ENCODE measurements at places on chromosomes 12 and 14.
A peak's percentile ranks its signal among the peaks of the same experiment; 100 is the strongest.

- no peak for DNase-seq
These were observed 146.0 kb upstream of the PLEKHG7 start for GRCh38 chr12:92556637-92557421.

DNA sequence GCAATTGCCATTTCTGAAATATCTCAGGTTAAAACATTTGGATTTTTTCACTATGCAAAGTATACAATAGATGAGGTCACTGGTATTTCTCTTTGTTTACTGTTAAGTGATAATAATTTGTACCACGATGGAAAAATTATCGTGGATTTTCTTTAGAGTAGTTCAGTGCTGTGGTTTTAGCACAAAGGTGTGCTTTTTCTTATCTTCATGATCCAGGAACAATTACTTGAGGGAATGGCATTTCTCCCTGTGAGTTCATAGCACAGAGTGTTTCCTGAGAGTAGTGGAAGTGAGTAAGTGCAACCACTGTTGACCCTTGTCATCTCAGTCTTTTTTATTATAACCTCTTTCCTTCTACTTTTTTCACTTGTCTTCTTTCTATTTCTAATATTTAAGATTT, 86.8 kb downstream of the FGD4 start:
- DNase-seq = no peak

DNA sequence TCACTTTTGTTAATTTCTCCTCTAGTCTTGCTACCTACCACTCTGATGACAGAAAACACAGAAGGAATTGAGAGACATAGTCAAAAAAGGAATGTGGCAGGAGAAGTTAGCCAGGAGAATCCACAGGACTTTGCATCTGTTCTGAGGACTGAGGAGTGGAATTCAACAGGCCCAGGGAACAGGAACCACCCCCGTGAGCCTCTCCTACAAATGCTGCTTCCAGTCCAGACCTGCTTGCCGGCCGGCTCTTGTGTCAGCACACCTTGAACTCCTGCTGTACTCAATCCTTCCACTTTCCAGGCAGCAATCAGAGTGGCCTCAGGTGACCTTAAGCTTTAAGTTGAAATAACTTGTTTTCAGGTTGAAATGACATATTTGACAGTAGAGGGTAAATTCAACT, 903.1 kb downstream of the BCL11B start:
- DNase-seq = no peak

DNA sequence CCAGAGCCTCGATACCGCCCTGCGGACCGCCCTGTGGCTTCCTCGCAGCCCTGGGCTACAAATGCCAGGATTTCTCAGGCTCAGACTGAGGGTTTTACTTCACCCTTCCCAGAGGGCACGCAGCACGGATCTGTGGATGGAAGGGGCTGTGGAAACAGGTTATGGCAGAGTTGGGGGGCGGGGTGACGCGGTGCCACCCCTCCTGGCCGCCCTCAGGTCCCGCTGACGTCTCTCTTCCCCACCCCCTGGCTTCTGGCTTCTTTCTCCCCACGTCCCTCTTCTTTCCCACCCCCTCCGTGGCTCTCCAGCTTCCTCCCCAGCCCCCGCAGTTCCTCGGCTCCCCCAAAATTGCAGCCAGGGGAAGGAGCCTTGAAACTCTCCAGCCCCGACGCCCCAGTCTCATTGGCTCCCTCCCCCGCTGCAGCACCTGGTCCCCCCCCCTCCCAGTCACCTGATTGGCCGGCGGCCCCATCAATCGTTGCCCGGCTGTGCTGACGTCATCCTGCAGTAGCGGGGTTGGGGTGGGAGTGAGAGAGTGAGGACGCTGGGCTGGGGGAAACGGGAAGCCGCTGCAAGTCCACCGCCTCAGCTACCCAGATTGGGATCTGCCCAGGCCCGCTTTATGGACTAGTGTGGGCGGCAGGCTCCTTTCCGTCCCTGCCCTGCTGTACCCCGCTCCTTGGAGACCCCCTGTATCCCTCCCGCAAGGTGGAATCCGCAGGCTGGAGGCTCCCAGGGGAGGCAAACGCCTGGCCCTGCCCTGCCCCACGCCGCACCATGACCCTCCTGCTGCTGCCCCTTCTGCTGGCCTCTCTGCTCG, at the start of gene CLSTN3:
TSS of gene CLSTN3 (plus strand) at position 500 of the 820 bp plus-strand sequence. CDS start at position 778, 278 bp downstream.
- peak; percentile 50 for DNase-seq

GRCh38 chr12:107779077-107779831, 4.8 kb downstream of the ASCL4 start:
- DNase-seq = no peak

DNA sequence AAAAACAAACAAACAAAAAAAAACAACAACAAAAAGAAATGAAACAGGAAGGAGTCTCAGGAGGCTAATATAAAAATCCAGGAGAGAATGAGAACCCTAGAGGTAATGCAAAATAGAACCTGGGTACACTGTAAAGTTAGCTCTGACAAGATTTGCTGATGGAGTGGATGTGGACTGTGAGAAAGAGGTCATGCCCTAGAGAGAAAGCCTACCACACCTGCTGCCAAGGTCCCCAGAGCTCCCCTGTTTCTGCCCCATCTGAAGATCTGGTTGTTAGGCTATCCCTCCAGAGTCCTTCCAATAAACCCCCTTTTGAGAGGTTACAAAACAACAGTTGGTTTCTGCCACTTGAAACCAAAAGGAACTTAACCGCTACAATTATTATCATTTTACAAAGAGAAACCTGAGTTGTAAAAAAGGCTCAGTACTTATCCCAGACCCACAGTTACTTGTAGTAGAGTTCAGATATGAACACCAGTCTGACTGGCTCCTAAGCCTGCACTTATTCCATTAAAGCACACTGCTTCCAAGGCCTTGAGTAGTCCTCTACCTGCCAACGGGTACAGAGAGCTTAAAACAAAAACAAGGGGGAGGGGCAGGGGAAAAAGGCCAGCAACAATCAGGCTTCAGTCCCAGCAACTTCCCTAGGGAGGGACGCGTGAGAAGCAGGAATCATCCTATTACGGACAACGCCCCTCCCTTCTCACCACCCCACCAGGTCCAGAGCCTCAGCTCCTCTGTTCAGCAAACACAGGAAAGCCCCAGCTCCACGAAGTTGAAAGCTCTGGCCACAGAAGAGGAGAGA, 27.7 kb downstream of the PPP1R13B start:
- DNase-seq = peak; percentile 89

- DNase-seq = no peak
These were observed 19.0 kb upstream of the SLC6A12 start for GRCh38 chr12:232731-233614.

- no peak for DNase-seq
These were observed 127.7 kb upstream of the SLCO1C1 start for GRCh38 chr12:20567413-20567812.

- no peak for DNase-seq
These were observed 47.0 kb upstream of the PLBD1 start for GRCh38 chr12:14614704-14615121.

GRCh38 chr12:77965790-77966189, 135.1 kb downstream of the NAV3 start:
- no peak for DNase-seq

- DNase-seq = no peak
These were observed 5.0 kb upstream of the RFLNA start for GRCh38 chr12:124289634-124290600.

- no peak for DNase-seq
These were observed 107.0 kb upstream of the FKBP4 start for GRCh38 chr12:2687726-2688125.

DNA sequence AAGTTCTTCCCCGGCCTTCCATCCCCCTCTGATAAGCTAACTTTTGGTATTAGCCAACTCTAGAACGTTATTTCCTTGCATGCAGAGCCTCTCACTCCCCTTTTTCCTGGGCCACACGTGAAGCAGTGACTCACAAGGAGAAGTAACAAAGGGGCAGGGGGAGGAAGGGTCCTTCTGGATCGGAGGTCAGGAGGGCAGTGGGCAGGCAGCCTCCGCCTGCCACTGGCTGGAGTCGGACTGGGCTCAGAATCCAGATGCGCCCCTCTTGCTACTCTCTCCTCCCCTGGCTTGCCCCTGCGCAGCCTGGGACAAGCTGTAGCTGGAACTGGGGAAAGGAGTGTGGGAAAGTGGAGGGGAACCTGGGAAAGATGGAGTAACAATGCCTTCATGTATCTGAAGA, 55.0 kb downstream of the TPCN1 start:
- no peak for DNase-seq

- DNase-seq = no peak
These were observed at the start of gene KCNK10 for GRCh38 chr14:88323086-88323522. KCNK10 (minus strand) TSS chr14:88323269; CDS start chr14:88322798, 471 bp downstream.
